ENCODE measurements at places on chromosomes 12 and 14. TPM values are rescaled to one million over a fixed set of nuclear protein-coding genes. Genes with fewer than 3 reads are reported as not detected.

DNA sequence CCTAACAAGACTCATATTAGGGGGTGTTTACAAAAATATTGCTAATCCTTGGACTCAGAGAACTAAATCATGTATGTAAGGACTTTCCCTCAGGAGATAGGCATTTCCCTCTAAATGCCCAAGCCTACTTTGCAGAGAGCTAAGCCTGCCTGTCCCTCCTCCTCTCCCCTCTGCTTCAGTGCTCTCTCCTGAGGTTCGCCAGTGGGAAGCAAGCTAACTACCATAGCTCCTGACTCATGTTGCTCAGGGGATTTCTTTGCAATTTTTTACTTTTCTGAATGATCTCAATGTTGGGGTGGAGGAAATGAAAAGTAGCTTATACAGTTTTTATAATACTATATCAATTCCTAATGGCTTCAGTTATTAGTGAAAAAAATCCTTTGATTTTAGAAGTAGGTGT, 29.6 kb downstream of the IFT43 start:
- no peaks in the 10 kb centered on the region for H3K27me3 ChIP-seq
- no peak overlapping the region for H3K27ac ChIP-seq
- no peaks in the 10 kb centered on the region for H3K36me3 ChIP-seq
- no peak overlapping the region for H3K4me3 ChIP-seq

DNA sequence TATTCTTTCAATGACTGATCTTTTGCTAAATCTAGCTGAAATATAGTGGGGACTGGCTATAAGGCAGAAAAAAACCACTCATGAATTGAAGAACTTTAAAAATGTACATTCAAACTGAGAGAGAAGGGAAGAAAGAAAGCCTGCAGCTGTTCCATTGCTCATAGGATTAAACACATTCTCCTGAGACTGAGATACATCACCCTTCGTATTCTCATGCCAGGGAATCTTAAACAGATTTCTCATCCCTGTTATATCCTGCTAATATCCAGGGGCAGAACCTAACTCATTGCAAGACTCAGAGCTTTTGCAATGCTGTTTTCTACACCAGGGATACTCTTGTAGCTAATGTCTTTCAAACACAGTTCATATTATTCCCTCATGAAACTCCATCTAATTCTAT, 67.2 kb upstream of the ACSS3 start:
- no peaks in the 10 kb centered on the region for H3K27me3 ChIP-seq
- no peaks in the 10 kb centered on the region for H3K4me1 ChIP-seq
- H3K4me3 ChIP-seq: no peak overlapping the region
- 0 out of 2 replicates have a peak overlapping the region, but pooled peaks have one; percentile 26 for H3K27ac ChIP-seq
- H3K36me3 ChIP-seq: no peaks in the 10 kb centered on the region

DNA sequence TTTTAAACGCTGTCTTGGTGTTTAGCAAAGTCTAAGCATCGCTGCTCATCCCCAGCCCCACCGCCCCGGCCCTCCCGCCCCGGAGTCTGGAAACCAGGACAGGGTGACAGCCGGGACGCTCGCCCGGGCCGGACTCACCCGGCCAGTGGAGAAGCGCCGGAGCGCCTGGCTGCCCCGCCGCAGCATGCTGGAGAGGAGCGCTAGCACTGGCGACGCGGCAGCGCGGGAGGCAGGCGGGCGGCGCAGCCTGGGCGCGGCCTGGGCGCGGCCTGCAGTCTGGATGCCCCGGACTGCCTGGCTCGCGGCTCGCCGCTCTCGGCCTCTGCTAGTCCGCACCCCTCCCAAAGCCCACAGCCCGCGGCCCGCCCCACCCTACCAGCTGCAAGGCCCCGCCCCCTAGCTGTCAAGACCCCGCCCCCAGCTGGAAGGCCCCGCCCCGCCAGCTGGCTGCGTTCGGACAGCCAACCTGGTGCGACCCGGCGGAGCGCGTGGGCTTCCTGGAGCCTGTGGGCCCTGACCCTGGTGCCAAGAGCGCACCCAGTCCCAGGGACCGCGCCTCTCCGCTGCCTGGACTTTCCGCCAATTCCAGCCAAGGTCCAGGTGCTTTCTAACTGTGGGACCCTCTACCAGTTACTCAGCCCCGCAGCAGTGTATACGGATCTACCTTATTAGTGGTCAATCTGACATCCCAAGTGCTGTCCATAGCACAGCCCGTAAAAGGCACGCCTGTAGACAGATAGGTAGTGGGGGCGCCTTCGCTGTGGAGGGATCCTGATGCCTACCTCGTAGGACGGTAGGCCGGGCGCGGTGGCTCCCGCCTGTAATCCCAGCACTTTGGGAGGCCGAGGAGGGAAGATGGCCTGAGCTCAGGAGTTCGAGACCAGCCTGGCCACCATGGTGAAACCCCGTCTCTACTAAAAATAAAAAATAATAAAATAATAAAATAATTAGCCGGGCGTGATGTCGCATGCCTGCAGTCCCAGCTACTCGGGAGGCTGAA, at the start of gene ALDH1L2:
Gene ALDH1L2, minus strand, starts transcription at position 208 of the 1,000 bp plus-strand sequence. Its CDS starts 22 bp downstream, at position 186.
- H3K4me1 ChIP-seq: peaks cover 17% of the 10 kb centered on the region
- DNase-seq: peak; percentile 91
- 0 out of 2 replicates have a peak within 1 kb of the TSS, but pooled peaks have one; percentile 50 for H3K27ac ChIP-seq
- no peaks in the 10 kb centered on the region for H3K36me3 ChIP-seq

Gene COX14
- total RNA-seq: 43.7 TPM

GRCh38 chr14:27836386-27836785, 930.2 kb upstream of the FOXG1 start:
- no peak overlapping the region for H3K4me3 ChIP-seq
- H3K4me1 ChIP-seq: peaks cover 20% of the 10 kb centered on the region
- no peak for DNase-seq

Gene LTBP2
- total RNA-seq: 2.1 TPM

DNA sequence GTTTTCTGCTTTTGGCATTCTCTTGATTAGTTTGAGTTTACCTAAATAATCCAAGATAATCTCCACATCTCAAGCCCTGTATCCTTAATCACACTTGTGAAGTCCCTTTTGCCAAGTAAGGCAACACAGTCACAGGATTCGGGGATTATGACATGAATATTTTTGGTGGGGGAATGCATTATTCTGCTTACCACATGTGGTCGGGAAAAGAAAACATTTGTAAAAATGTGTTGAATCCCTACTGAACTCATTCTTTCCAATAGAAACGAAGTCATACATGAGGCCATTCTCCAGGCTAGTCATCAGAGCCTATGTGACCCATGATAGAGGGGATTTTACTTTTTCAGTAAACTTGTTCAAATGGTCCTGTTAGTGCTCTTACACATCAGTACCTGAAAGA, 58.5 kb upstream of the PRICKLE1 start:
- peaks cover 7% of the 10 kb centered on the region for H3K4me1 ChIP-seq
- no peak for DNase-seq
- no peaks in the 10 kb centered on the region for H3K36me3 ChIP-seq
- no peak overlapping the region for H3K27ac ChIP-seq
- H3K27me3 ChIP-seq: no peaks in the 10 kb centered on the region
- H3K4me3 ChIP-seq: no peak overlapping the region

GRCh38 chr12:32920506-32921085, 24.0 kb upstream of the PKP2 start:
- H3K36me3 ChIP-seq: no peaks in the 10 kb centered on the region
- H3K4me1 ChIP-seq: no peaks in the 10 kb centered on the region
- H3K4me3 ChIP-seq: no peak overlapping the region
- H3K27me3 ChIP-seq: no peaks in the 10 kb centered on the region

DNA sequence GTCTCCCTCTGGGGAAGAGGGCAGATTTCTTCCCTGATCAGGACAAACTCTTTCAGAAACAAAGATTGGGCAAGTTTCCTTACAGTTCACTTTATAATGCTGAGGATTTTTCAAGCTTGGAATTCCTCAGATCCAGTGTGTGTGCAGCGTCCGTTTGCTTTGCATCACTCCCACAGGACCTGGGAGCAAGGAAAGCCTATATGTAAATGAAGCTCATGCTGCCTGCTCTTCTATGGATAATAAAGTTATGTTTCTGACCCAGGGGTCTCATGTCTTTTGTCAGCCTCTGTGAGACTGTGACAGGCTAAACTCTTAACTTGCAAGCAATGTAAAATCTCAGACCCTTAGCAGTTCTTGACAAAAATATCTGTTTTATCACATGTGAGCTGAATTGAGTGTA, 41.6 kb downstream of the TRHDE start:
- H3K4me1 ChIP-seq: peaks cover 7% of the 10 kb centered on the region
- H3K4me3 ChIP-seq: no peak overlapping the region
- peak; percentile 7 for DNase-seq
- H3K27ac ChIP-seq: peak overlapping the region; percentile 24

DNA sequence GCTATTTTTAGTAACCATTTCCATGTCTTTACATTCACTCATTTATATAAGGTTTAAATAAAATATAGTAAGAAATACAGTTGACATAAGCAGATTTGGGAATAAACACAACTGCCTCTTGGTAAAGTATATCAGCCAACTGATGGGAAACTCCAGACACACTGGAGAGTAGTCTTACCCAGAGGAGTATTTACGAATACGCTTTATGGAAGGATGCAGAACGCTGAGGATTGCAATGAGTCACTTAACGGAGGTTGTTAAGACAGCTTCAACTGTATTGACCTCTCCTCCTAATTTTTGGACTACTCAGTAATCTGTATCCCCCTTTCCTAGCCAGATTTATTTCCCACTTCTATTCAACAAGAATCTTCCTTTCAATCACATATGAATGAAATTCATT, 6.0 kb downstream of the C2CD5 start:
- H3K4me3 ChIP-seq: no peak overlapping the region
- no peak for DNase-seq
- peaks cover 33% of the 10 kb centered on the region for H3K4me1 ChIP-seq
- H3K27me3 ChIP-seq: no peaks in the 10 kb centered on the region
- H3K36me3 ChIP-seq: 0 out of 2 replicates have a peak, but pooled peaks cover 6% of the 10 kb centered on the region

DNA sequence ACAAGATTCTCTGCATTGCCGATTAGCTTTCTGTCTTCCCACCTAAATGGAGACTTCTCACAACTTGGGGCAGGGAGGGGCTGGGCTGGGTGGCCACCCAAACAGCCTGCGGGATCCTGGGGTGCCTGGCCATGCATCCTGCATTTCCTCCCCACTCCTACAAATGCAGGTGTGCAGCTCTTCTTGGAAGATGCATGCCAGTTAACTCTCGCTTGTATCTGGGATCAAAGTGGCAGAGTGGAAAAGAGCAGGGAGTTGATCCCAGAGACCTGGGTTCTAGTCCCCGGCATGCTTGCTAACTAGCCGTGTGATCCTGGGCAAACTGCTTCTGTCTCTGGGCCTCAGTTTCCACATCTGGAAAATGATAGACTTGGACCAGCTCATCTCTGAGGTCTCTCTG, 136.6 kb downstream of the TSPAN9 start:
- no peaks in the 10 kb centered on the region for H3K27me3 ChIP-seq
- no peak overlapping the region for H3K27ac ChIP-seq
- no peak for DNase-seq
- peaks cover 22% of the 10 kb centered on the region for H3K4me1 ChIP-seq
- no peak overlapping the region for H3K4me3 ChIP-seq

DNA sequence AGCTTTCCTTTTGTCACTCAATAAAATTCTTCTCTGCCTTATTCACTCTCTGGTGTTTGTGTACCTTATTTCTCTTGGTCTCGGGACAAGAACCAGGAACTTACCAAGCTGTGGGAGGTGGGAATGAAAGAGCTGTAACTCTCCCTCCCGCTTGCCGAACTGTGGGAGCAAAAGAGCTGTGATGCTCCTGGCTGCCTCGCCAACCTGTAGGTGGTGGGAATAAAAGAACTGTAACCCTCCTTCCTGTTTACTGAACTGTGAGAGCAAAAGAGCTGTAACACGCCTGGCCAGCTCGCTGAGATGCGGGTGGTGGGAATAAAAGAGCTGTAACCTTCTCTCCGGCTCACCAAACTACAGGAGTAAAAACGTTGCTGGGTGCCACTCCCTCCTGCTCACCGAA, 314.1 kb upstream of the LRIG3 start:
- no peak overlapping the region for H3K4me3 ChIP-seq
- peak; percentile 5 for DNase-seq
- no peaks in the 10 kb centered on the region for H3K36me3 ChIP-seq
- H3K27me3 ChIP-seq: no peaks in the 10 kb centered on the region
- no peak overlapping the region for H3K27ac ChIP-seq

DNA sequence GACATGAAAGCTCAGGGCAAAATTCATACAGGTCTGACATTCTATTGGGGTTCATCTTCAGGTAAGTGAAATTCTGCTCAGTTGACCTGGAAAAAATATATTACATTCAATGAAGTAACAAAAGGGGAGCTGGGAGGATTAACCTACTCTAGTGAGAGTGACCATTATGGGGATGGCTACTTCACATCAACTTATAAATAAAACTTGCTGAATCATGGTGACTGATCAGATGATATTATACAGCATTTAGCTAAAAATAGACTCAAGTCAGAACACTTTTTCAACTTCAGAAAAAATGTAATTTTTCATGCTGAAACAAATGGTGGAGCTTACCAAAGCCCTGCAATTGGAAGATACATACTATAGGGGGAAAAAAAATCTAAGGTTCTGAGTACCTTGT, 800.2 kb downstream of the FSCB start:
- no peak overlapping the region for H3K27ac ChIP-seq
- H3K4me1 ChIP-seq: no peaks in the 10 kb centered on the region
- DNase-seq: no peak
- no peaks in the 10 kb centered on the region for H3K27me3 ChIP-seq
- H3K36me3 ChIP-seq: no peaks in the 10 kb centered on the region

Gene AICDA
- not detected for total RNA-seq

GRCh38 chr12:1913377-1914113, 4.9 kb downstream of the CACNA2D4 start:
- no peaks in the 10 kb centered on the region for H3K27me3 ChIP-seq
- DNase-seq: no peak
- H3K4me3 ChIP-seq: no peak overlapping the region
- no peaks in the 10 kb centered on the region for H3K36me3 ChIP-seq
- no peak overlapping the region for H3K27ac ChIP-seq

DNA sequence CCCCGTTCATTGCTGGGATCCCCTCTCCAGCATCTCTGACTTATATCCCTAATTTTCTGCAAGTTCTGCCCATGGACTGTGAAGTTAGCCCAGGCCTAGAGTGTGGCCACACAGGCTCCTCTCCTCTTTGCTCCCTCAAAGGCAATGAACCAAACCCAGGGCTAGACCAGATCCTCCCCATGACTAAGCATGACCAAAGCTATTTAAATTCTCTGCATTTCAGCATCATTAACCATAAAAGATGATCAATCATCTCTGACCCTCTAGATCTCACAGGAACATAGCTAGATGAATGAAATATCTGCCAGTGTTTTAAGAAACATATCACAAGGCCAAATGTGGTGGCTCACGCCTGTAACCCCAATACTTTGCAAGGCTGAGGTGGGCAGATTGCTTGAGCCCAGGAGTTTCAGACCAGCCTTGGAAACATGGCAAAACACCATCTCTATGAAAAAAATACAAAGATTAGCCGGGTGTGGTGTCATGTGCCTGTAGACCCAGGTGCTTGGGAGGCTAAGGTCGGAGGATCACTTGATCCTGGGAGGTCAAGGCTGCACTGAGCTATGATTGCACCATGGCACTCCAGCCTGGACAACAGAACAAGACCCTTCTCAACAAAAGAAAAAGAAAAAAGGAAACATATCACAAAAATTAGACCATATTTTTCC, 2.2 kb upstream of the KRT3 start:
- no peak for DNase-seq
- no peak overlapping the region for H3K27ac ChIP-seq
- H3K4me3 ChIP-seq: no peak overlapping the region
- no peaks in the 10 kb centered on the region for H3K36me3 ChIP-seq
- peaks cover 25% of the 10 kb centered on the region for H3K4me1 ChIP-seq
- H3K27me3 ChIP-seq: no peaks in the 10 kb centered on the region

All from GM23338 (cell line).